Naive B cell (primary cell): ENCODE measurements at places on chromosomes 3 and 15.

- DNase-seq: no peak
Observed at GRCh38 chr3:100386437-100387074, 14.3 kb downstream of the TOMM70 start.

DNA sequence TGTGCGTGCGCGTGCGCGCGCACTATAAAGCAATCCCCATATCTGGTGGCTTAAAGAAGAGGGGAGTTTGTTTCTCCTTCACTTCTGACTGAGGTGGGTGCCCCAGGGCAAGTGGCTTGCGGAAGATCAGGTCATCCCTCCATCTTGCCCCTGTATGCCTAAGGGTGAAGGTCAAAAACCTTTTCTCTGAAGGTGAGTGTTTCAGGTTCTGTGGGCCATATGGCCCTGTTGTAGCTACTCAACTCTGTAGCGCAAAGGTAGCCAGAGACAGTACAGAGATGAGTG lies 5.5 kb downstream of the ABTB1 start:
- DNase-seq: no peak

DNA sequence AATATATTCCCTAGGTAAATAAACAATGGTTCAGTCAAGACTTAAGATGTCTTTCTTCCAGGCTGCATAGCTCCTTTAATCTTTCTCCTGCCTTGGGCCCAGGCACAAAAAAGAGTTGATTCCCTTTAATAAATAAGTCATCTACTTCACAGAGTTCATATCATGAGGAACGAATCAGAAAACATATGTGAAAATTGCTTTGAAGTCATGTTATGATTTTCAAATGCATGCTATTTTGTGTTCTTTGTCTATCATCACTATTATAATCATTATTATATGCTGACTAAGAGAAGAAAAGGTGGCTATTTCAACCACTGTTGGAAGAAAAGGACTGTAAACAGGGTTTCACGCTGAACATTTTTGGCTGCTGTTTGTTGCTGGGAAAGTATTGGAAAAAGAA lies 70.4 kb downstream of the LSAMP start:
- DNase-seq: no peak

DNA sequence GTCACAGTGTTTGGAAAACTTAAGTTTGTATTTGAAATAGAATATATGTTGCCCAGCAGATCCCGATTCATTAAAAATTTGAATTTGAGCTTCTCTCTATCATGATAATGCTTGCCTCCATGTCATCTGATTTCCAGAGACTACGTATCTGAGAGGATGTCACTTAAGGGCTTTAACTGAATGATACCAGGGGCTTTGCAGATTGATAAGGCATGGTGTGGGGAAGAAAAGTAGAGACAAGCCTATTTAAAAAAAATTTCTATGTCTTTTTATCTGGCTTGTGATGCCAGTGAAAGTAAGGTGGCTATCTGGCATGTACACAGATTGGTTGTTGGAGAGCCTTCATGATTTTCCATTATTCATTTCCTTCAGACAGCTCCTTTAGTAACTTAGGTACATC lies 72.7 kb downstream of the UBE2E2 start:
- no peak for DNase-seq

- no peak for DNase-seq
Observed at GRCh38 chr15:40493089-40493840, 22.5 kb downstream of the CHST14 start.

- no peak for DNase-seq
Observed at GRCh38 chr15:70274908-70275307, 177.2 kb upstream of the TLE3 start.

DNA sequence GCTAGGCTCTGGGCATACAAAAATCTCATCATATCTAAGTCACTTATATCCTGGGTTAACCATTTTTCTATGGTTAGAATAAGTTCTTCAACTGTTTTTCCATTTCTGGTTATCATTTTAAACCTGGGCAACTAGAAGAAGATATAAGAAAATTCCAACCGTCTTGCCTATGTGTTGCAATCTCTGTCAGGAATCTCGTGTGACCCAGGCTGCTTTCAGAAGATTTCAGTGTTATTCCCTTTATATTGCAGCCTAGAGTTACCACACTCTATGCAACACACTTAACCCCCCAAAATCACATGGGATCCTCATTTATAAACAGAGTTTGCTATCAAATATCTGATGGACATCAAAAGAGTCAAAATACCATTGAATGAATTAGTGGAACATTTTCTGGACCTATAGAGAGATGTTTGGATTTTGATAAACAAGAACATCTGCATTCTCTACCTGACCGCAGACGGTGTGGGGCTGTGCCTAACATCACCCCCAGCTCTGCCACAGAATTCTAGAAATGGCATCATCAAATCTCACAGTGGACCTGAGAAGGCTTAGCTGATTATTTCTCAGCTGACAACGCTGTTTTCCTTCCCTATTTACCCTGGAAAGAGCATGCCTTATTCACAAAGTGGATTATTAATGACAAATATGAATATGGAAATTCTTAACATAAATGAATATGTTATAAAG lies 515.7 kb downstream of the NTRK3 start:
- DNase-seq: no peak

DNA sequence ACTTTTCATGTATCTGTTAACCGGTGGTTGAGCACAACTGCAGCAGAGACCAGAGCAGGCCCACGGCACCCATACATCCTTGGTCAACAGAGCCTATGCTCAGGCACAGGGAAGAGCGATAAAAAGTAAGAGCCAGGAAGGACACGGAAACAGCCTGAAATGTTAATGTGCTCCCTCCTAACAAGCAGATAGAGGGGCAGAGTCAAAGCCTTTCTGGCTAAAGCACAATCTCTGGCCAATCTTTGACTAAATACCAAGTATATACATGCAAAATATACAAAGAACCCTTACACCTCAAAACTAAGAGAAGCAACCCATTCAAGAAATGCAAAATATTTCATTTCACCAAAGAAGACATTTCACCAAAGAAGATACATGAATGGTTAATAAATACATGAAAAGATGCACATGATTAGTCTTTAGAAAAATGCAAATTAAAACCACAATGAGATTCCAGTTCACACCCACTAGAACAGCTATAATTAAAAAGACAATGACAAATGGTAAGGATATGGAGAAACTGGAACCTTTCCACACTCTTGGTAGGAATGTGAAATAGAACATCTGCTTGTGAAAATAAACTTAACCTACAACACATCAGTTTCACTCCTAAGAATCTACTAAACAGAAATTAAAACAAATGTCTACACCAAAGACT lies 88.0 kb downstream of the OSBPL10 start:
- DNase-seq: no peak

- no peak for DNase-seq
Observed at GRCh38 chr15:68207176-68207935, 2.2 kb upstream of the CALML4 start.
